NB4 (cell line): ENCODE measurements at places on chromosomes 5 and 9.

GRCh38 chr9:114957558-114957957 is 27.2 kb upstream of the TNFSF8 start:
- no peak for DNase-seq

DNA sequence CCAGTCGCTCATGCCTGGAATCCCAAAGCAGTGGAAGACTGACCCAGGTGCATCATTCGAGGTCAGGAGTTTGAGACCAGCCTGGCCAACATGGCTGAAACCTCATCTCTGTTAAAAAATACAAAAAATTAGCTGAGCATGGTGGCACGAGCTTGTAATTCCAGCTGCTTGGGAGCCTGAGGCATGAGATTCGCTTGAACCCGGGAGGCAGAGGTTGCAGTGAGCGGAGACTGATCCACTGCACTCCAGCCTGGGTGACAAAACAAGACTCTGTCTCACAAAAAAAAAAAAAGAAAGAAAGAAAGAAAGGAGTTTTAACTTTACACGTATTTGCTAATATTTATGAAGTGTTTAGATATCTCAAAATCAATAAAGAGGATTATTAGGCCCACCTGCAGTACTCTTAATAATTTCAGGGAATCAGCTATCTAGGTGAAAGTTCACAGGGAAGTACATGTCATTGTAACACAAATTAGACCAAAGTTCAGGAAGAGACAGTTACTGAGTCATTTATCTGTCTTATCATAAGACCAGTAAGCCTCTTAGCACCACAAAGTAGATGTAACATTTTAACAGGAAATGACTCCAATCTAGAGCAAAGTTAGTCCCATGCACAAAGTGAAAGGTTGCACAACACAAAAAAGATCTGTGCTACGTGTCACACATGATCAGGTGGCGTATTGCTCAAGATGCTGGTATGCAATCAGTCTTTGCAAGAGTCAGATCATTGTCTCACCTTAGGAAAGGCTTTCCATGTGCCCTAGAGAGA is 34.1 kb upstream of the PLIN2 start:
- DNase-seq, result peak; percentile 100

DNA sequence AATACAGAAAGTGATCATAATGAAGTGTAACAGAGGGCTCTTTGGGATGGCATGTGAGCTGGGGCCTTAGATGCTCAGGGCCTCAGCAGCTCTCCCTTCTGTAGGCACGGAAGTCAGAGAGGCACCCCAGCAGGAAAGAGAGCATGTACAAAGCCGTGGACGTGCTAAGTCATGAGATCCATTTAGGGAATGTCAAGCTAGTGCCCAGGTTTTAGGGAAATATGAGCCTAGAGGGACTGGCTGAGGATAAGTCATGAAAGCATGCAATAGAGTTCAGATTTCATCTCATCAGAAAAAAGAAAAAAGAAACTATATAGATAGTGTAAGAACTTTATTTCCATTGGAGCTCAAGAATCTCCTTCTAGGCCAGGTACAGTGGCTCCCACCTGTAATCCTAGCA is 379.5 kb upstream of the KLF4 start:
- DNase-seq, result no peak

- no peak for DNase-seq
Observed at GRCh38 chr5:157381746-157382145, 78.3 kb upstream of the NIPAL4 start.

GRCh38 chr5:179118338-179118737 is 58.2 kb downstream of the ZNF354C start:
- no peak for DNase-seq

- DNase-seq, result no peak
Observed at GRCh38 chr9:13140843-13141592, 138.5 kb downstream of the MPDZ start.

GRCh38 chr9:69186841-69187611 is 12.9 kb downstream of the TJP2 start:
- DNase-seq, result no peak

DNA sequence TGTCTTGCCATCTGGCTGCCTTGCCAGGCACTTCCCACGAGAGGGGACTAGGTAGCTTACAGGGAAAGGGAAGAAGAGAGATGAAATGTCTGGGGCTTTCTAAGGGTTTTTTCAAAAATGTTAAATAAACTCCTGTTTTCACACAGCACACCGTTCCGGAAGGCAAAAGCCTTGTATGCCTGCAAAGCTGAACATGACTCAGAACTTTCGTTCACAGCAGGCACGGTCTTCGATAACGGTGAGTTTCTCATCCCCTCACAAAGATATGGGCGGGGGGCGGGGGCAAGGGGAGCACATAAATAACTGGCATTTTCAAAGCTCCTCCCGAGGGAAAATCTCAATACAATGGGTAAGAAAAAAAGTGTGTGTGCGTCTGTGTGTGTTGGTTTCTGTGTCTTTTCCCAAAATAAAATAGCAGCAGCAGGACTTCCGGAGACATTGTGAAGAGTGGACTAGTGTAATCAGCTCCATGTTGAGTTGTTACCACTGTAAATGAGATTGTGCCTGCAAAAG is 189.6 kb downstream of the NR3C1 start:
- no peak for DNase-seq

DNA sequence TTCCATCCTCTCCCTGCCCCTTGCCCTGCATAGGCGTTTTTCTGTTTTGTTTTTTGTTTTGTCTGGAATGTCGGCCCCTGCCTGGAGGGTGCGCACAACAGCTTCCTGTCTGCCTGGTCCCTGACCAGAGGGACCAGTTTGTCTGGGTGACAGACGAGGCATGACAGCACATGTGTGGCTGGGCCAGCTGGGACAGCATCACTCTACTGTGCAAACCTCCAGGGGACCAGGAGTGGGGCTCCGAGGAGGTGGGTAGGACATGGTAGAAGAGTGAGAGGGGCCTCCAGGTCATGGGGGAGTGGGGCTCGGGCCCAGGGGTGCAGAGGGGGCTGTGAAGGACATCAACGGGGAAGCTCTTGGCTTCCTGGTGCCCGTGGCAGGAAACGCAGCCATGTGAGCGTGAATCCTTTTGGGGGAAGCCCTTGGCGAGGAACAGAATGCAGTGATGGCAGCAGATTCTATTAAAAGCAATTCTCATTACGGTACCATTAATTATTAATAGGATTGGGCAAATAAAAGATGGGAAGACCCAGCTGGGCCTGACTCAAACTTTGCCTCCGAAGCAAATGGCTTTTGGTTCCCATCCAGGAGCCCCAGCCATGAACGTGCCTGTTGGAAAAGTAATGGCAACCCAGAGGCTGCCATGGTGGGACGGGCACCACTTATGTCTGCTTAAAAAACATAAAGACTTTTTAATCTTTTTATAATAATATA is 184.4 kb upstream of the IER5L start:
- DNase-seq, result no peak

GRCh38 chr9:129484352-129485000 is 136.4 kb downstream of the C9orf50 start:
- no peak for DNase-seq

DNA sequence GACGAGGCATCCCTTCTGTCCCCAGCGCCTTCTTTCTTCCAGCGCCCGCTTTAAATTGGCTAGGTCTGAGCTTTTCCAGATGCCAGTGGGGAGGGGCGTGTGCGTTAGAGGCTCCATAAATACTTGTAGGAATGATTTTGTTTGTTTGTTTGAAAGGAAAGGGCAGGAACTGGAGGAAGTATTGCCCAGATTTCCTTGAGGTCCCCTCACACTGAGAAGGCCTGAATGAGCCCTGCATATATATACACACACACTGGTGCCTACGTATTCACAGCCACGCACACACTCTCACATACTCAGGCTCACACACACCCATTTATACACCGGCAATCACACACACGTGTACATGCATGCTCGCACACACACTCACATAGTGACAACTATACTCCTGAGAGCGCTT is 1.0 kb upstream of the SLIT3 start:
- DNase-seq, result no peak

DNA sequence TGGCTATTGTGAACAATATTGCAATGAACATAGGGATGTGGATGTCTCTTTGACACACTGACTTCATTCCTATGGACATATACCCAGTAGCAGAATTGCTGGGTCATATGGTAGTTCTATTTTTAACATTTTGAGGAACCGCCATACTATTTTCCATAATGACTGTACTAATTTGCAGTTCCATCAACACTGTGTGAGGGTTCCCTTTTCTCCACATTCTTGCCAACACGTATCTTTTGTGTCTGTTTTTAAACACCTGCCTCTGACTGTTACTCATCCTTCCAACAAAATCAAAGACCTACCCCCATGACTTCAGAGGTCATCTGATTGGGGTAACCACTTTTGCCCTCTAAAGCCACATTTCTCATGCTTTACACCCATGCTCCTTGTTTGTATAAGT is 133.5 kb downstream of the MED27 start:
- DNase-seq, result no peak
